Brain (organoid and tissue), 16 donors: ENCODE measurements at places on chromosomes 6 and 20. TPM values are rescaled to one million over a fixed set of nuclear protein-coding genes. Genes with fewer than 3 reads are reported as not detected.

Gene DEFB123
- polyA plus RNA-seq, result not detected

Gene KCNB1
- 8.4 TPM for polyA plus RNA-seq

Gene CRISP1
- not detected for polyA plus RNA-seq

Gene CTAGE9
- not detected for polyA plus RNA-seq

Gene PRDM13
- polyA plus RNA-seq, result 2.5 TPM

Gene SRXN1
- 7.4 TPM for polyA plus RNA-seq
